ENCODE measurements at places on chromosomes 2 and 18.

DNA sequence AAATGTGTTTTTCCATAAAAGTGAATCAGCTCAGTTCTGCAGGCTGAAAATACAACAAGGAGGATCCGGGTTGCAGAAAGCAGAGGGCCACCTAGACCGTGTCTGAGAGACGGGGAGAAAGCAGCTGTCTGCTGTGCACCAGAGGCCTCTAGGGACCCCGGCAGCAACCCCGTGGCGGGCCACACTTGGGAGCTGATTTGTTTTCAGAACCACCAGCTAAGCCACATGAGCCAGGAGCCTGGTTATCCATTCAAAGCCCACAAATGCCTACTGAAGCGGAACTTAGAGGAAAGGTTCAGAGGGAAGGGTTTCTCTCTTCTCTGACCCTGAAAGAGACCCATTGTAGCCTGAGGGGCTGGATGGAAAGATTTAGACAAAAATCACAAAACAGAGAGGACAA lies 28.4 kb upstream of the ID2 start:
- DNase-seq, result no peak

DNA sequence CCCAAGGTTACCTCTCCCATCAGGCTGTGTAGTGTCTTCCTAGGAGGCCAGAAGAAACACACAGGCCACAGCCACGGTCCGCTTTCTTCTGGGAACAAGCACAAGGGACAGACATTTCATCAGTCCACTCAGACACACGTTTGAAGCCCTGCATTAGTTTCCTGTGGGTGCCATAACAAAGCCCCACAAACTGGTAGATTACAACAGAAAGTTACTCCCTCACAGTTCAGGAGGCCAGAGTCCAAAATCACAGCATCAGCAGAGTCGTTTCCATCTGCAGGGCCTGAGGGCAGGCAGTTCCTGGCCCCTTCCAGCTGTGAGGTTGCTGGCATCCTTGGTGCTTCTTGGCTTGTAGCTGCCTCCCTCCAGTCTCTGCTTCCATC lies 8.8 kb upstream of the PRLH start:
- DNase-seq, result no peak

DNA sequence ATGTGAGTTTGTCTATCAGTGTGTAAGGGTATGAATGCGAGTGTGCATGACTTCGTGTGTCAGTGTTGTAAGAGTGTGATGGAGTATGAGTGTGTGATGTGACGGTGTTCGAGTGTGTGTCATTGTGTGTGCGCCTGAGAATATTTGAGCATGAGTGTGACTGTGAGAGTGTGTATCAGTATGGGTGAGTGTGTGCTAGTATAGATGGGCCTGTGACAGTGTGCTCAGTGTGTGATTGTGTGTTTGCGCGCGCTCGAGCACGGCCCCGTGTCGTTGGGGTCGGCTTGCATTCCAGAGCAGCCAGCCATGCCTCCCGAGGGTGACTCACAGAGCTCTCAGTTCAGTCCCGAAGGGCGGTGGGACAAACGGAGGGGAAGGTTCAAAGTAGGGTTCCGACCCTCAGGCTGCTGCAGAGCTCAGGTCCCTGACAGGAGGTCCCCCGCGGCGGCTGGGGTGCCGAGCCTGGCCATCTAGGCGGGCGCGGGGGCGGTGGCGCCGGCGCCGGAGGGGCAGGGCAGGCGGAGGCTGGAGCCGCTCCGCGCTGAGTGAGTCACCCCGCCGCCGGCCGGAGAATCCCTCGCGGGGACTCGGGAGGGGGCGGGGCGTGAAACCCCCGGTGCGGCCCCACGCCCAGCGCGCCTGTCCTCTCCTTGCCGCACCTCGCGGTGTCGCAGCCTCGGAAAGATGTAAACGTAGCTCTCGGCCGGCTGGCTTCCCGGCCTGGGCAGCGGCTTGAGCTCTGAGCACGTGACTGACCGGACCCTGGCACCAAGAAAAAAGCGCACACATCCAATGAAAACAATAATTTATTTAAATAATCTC lies 3.8 kb downstream of the DLX2 start:
- DNase-seq, result no peak

DNA sequence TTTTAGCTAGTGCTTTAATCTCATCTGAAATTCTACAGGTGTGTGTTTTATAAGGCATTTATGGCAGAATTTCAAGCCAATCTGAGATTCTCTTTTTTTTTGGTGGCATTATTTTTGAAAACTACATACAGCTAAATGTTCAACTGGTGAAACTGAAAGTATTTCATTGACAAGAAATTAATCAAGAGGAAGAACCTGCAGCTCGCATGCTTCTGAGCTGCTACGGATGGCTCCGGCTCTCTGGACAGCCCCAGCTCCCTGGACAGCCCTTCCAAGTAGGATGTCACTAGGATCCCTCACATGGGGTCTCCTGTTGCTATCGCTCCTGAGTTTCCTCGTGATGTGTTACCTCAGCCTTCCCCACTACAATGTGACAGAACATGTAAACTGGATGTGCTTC lies 46.4 kb downstream of the AAK1 start:
- no peak for DNase-seq

GRCh38 chr2:238165288-238165921 lies 6.6 kb downstream of the ERFE start:
- no peak for DNase-seq

GRCh38 chr2:217106650-217107014 lies 246.8 kb upstream of the TNP1 start:
- DNase-seq, result no peak
